ENCODE measurements at places on chromosomes 2 and 18.

GRCh38 chr18:3153107-3153704, 66.6 kb downstream of the MYOM1 start:
- DNase-seq, result no peak

DNA sequence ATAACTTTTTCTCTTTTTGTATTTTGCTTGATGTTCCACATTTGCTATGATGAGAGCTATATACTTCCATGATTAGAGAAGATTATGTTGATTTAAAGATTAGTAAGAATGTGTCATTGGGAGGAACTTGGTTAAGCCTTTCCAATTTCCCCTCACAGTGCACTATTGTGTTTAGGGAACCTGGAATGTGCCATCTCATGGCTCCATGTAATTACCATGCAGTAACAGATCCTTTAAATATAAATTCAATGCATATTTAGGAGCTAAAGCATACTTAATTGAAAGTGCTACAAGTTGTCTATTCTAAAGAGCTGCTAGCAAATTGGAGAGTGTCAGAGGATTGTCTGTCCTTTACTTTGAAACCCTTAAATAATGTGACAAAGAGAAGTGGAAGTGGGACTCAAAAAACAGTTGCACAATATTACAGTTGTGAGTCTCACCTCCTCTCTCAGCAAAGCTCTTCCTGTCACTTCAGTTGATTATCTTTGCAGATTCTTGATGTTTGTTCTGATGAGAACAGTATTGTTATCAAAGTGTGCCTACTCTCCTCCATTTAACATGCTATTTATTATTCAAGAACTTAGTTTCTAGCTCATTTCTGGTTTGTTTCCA, 1162.7 kb upstream of the ZEB2 start:
- DNase-seq, result no peak

GRCh38 chr2:222792001-222792611, 68.7 kb upstream of the ACSL3 start:
- DNase-seq, result no peak

DNA sequence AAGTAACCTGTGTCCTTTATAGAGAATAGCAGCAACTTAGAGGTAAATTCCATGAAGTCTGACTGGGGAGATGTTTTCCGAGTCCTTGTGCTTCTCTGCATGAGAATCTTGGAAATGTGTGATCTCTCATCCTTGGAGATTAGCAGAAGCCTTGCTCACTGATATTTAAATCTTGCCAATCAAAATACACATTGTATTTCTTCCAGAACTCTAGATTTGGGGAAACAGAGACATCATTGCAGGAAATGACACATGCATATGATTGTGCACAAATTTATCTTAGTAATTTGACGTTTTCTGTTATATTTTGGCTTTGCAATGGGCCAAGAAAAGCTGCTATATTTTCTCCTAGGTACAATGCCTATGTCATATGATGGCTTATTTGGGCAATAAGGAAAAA, 182.6 kb downstream of the ZNF804A start:
- DNase-seq, result peak; percentile 16

DNA sequence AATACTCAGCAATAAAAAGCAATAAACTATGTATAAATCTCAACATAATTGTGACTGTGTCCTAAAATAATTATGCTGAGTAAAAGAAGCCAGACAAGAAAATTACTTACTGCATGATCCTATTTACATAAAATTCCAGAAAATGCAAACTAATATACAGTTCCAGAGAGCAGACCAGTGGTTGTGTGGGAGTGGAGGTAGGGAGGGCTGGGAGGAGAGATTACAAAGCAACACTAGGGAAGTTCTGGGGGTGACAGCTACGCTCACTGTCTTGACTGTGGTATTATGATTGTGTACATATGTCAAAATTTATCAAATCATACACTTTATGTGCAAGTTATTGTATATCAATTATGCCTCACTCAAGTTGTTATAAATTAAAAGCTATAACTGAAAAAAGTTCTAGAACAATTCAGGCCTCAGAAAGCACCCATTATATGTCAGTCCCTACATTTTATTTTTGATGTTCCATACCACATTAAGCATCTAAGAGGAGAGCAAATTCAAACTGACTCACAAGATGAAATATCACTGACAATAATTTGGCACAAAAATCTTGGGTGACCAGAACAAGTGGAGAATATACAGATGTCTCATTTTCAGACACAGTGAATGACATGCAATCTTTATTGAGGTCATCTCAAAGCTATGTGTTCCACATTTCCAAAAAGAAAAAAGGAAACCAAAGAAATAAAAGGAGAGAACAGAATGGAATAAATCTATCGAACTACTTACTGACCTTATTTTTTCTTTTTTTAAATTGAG, 85.1 kb downstream of the ANTXR1 start:
- peak; percentile 63 for DNase-seq

DNA sequence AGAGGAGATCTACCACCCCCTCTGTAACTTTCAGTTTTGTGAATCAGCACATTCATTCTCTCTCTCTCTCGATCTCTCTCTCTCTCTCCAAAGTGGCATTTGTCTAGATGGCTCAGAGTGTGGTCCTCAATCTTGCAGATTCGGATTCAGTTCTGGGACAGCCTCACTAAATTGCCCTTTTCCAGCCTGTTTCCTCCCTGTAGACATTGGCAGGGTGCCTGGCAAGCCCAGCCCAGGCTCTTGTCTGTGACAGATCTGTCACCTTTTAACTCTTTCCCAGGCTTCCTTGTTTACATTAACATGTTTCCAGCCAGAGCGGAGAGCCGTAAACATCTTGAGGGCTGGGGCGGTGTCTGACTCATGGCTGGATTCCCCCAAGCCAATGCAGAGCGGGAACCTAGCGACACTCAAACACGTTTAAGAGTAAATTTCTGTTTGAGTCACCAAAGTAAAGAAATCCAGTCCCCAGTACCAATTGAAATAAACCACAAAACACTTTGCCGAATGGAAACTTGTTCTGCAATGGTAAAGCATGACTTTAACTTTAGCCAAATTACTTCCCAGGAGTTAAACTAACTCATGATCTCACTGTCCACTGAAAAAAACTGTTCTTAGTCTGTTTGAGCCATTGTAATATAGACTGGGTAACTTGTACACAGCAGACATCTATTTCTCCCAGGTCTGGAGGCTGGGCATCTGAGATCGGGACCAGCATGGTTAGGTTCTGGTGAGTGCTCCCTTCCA, 6.6 kb upstream of the CYP27C1 start:
- peak; percentile 73 for DNase-seq

DNA sequence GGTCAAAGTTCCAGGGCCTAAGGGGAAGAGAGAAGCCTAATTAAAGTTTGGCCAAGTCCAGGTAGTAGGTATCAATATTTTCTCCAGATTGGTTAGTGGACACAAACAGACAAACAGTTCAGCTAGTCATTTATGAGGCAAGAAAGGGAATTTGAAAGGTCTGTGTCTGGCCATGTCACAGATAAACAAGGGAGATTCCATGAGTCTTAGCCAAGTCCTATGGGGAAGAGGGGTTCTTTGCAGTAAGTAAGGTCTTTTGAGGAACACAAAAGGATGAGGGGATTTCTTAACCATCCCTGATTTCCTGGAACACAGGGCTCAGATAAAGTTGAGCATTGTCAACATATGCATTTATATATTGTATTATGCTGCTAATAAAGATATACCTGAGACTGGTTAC, 310.8 kb downstream of the PLCL1 start:
- no peak for DNase-seq

DNA sequence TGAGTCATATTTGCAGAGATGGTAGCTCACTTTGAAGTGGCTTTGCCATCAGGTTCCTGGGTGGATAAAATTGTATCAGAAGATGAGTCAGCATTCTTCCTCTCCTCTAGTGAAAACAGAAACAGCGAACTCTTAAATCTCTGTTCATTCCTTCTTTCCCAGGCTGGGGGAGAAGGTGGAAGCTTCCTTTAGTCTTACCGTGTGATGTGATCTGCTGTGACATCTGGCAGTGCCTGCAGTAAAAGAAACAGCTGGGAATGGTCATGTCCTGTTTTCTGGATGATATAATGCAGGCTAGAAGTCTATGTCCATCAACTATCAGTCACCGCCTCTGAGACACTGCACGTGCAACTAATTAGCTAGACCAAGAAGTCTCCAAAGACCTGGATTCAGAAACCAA, 171.6 kb downstream of the VAPA start:
- peak; percentile 82 for DNase-seq

DNA sequence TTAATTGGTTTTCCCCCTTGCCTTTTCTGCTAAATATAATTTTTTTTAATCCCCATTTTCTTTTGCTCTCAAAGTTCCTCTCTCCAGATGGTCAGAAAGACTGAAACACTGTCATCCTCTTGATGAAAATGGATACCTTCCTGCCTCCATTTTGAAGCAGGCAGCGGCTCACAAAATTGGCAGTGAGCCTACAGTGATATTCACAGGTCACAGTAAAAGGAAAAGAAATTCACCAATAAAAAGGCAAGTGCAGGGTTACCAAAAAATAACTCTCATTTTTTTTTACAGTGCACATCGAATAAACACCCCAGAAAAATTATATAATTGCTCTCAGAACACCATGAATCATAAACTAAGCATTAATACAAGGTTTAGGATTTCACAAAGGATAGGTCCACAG, 307.5 kb downstream of the TCF4 start:
- DNase-seq, result peak; percentile 69

GRCh38 chr2:133525613-133526529, 42.4 kb downstream of the NCKAP5 start:
- DNase-seq, result no peak

GRCh38 chr2:235511187-235511661, 17.4 kb downstream of the AGAP1 start:
- DNase-seq, result peak; percentile 86

DNA sequence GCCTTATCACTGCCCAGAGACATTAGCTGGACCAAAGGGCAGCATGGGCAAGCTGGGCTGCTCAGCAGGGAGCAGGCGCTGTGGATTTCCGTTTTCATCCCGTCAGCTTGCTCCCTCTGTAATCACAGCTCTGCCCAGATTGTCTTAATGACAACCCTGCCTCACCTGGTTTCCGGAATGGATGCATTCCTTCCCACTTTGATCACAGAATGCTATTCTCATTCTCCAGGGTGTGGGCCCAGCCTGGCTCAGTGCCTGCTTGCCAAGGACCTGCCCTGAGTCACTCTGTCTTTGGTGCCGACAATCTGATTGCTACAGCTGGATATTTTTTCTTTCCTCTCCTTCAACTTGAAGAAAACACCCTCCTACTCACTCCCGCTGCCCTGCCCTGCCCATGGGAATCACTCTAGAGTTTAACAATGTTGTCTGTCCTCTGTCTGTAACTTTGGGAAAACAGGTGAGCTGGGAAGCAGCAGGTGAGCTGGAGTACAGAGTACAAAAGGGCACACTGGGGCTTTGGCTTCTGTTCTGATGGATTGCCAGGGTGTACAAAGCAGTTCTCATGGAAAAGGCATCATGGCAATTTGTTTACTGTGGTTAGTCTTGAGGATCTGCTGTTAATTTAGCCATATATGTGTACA, 27.2 kb upstream of the FAM136A start:
- no peak for DNase-seq

GRCh38 chr2:2165135-2165534, 165.9 kb downstream of the MYT1L start:
- no peak for DNase-seq

- DNase-seq, result peak; percentile 5
Measured at GRCh38 chr2:194104687-194105086, 1552.3 kb upstream of the SLC39A10 start.

- DNase-seq, result no peak
Measured at GRCh38 chr18:31774477-31774785, 13.8 kb upstream of the SLC25A52 start.

- no peak for DNase-seq
Measured at GRCh38 chr2:23599667-23600066, 214.7 kb downstream of the KLHL29 start.

- DNase-seq, result no peak
Measured at GRCh38 chr2:218804817-218805216, 22.9 kb downstream of the CYP27A1 start.

GRCh38 chr2:61537277-61537949, 743 bp downstream of the XPO1 start:
- DNase-seq, result peak; percentile 15

DNA sequence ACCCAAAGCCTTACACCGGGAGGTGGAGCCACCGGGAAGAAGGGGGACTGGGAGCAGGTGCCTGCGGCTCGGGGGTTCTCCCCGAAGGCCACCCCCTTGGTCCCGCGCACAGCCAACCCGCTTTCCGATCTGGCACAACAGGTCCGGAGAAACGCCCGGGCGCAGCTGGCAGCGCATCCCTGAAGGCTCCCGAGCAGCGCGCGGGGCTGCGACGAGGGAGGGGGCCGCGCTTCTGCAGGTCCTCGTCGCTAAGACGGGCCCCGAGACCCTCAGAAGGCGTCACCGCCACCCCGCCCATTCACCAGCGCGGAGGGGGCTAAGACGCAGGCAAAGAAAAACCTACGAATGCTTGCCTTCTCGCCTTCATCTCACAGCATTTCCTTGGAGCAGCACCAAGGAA, 1.8 kb downstream of the CBLN2 start:
- DNase-seq, result no peak

GRCh38 chr2:86079981-86080911, 25.4 kb downstream of the POLR1A start:
- peak; percentile 72 for DNase-seq

DNA sequence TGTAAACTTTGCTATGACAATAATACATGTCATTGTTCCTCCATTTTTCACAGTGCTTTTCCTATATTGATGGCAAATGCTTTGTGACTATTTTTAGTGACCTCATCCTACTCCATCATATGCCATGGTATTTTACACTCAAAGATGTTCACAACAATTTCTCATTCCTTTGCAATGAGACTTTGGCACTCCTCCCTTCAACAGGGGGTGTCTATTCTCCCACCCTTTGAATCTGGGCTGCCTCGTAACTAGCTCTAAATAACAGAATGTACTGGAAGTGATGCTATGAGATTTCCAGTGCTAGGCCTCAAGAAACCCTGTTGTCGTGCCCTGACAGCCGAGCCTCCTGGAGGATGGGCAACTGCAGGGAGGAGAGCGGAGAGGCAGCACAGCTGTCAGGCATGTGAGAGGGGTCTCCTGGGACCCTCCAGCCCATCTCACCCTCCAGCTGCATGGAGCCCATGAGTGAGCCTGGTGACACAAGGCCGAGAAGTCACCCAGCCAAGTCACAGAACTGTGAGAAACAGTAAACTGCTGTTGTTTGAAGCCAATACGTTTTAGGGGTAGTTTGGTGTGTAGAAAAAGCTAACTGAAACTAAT, 103.1 kb upstream of the APCDD1 start:
- DNase-seq, result peak; percentile 73

DNA sequence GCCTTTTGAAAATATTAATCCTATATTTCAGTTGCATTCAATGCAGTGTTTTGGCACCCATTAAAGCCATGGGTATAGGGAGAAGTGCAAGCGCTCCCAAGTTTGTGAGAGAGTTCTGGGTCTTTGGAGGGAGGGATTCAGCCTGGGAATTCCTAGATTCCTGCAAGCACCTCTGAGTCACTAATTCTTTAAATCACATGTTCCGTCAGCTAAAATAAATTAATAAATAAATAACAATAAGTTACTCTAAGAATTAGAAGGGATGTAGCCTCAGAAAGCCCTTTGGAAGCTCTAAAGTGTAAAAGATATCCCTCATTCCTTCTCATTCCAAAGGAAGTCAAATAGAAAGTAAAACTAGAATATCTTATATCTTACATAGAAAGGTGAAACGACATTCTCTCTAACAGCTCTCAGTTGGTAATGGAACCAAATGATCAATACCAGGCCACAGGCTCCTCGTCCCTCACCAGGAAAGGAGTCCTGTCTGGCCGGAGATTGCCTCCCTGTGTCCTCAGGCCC, 222.4 kb upstream of the RBBP8 start:
- no peak for DNase-seq
